Heart left ventricle (tissue), 16 donors: ENCODE measurements at places on chromosomes 2 and 18. TPM values are rescaled to one million over a fixed set of nuclear protein-coding genes. Genes with fewer than 3 reads are reported as not detected.

GRCh38 chr2:112915300-112916144 is 4.6 kb downstream of the IL37 start:
- no peaks in the 10 kb centered on the region for H3K4me1 ChIP-seq
- no peak for DNase-seq
- H3K4me3 ChIP-seq: no peak overlapping the region
- no peaks in the 10 kb centered on the region for H3K36me3 ChIP-seq
- H3K27me3 ChIP-seq: no peaks in the 10 kb centered on the region
- no peak overlapping the region for H3K27ac ChIP-seq

DNA sequence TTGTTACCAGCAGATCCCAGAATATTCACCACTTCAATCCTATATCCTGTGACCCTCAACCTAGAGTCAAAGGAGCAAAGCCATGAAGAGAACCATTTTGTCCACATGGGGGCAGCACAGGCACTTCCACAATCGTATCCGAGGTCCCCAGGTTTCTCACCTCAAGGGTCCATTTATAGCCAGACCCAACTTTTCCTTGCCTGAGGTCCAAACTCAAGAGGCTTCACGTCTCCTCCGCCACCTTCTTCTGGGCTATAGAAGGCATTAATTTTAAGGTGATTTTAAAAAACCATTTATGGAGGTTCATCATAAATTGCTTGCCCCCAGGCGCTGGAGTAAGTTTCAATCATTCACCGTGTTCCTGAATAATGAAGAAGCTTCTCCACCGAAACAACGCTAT is 111.6 kb upstream of the NABP1 start:
- H3K27me3 ChIP-seq: no peaks in the 10 kb centered on the region
- DNase-seq: peak; percentile 43
- no peaks in the 10 kb centered on the region for H3K4me1 ChIP-seq
- no peaks in the 10 kb centered on the region for H3K36me3 ChIP-seq
- no peak overlapping the region for H3K27ac ChIP-seq

GRCh38 chr2:8996006-8996405 is 7.5 kb downstream of the MBOAT2 start:
- no peaks in the 10 kb centered on the region for H3K27me3 ChIP-seq
- H3K36me3 ChIP-seq: no peaks in the 10 kb centered on the region
- no peak overlapping the region for H3K4me3 ChIP-seq
- H3K27ac ChIP-seq: no peak overlapping the region

- DNase-seq: no peak
- H3K4me1 ChIP-seq: peaks cover 18% of the 10 kb centered on the region
- peak overlapping the region; percentile 79 for H3K27ac ChIP-seq
- H3K36me3 ChIP-seq: no peaks in the 10 kb centered on the region
Measured at GRCh38 chr2:28341208-28341891, 51.3 kb upstream of the FOSL2 start.

GRCh38 chr2:41989501-41990180 is 58.2 kb upstream of the PKDCC start:
- no peaks in the 10 kb centered on the region for H3K27me3 ChIP-seq
- H3K27ac ChIP-seq: no peak overlapping the region
- no peak for DNase-seq
- H3K4me1 ChIP-seq: peaks cover 20% of the 10 kb centered on the region
- H3K36me3 ChIP-seq: no peaks in the 10 kb centered on the region

DNA sequence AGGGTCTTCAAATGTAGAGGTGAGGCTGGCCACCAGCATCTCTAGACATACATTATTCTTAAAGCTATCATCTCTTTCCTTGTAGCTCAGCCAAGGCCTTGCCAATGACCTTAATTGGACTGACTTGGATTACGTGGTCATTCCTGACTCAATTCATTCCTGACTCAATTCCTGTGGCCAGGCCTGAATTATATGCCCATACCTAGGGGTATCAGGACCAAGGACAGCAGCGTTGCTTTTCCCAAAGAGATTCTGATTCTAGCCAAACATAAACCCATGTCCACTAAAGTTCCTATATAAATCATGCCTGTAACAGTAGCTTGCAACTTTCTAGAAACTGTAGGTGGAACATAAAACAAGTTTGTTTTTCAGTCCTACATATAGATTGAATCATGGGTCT is 231.7 kb downstream of the ARL6IP6 start:
- H3K36me3 ChIP-seq: no peaks in the 10 kb centered on the region
- no peaks in the 10 kb centered on the region for H3K27me3 ChIP-seq
- no peaks in the 10 kb centered on the region for H3K4me1 ChIP-seq
- no peak for DNase-seq
- no peak overlapping the region for H3K4me3 ChIP-seq

DNA sequence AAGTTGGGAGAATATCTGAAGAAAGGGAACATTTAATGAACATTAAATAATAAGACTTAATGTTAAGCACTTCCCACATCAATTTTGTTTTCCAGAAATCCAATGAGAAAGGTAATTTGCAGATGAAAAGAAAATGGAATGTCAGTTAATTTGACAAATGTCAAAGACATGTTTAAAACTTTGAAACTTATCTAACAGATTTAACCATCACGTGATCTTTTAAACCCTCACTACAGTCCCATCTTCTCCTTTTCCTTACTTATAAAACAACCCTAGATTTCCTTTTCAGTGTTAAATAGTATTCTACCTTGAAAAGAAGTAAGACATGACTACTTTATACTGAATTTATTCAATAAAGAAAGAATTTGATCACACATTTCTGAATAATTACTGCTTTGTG is 288.5 kb downstream of the NRXN1 start:
- no peaks in the 10 kb centered on the region for H3K4me1 ChIP-seq
- no peak overlapping the region for H3K27ac ChIP-seq
- H3K4me3 ChIP-seq: no peak overlapping the region
- H3K36me3 ChIP-seq: no peaks in the 10 kb centered on the region
- no peak for DNase-seq
- H3K27me3 ChIP-seq: no peaks in the 10 kb centered on the region

The CIDEA gene
- 17.1 TPM for total RNA-seq

- no peaks in the 10 kb centered on the region for H3K27me3 ChIP-seq
- no peaks in the 10 kb centered on the region for H3K36me3 ChIP-seq
- no peak overlapping the region for H3K27ac ChIP-seq
- DNase-seq: no peak
Measured at GRCh38 chr2:105038383-105039061, 653 bp downstream of the MRPS9 start.

DNA sequence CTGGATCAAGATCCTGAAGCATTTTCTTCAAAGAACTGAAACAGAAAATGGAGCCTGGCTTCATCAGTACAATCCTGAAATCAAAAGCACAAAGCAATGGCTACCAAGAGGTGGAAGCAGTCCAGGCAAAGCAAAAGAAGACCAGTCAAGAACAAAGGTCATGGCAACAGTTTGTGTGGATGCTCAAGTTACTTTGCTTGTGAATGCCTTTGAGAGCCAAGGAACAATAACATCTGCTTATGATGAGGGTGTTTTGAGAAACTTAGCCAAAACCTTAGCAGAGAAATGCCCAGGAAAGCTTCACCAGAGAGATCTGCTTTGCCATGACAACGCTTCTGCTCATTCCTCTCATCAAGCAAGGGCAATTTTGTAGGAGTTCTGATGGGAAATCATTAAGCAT is 723.1 kb downstream of the TMEM182 start:
- no peaks in the 10 kb centered on the region for H3K27me3 ChIP-seq
- H3K36me3 ChIP-seq: no peaks in the 10 kb centered on the region
- DNase-seq: no peak
- H3K4me3 ChIP-seq: no peak overlapping the region
- H3K27ac ChIP-seq: no peak overlapping the region

The CRYBA2 gene
- not detected for total RNA-seq

The GLI2 gene
- 1.0 TPM for total RNA-seq

DNA sequence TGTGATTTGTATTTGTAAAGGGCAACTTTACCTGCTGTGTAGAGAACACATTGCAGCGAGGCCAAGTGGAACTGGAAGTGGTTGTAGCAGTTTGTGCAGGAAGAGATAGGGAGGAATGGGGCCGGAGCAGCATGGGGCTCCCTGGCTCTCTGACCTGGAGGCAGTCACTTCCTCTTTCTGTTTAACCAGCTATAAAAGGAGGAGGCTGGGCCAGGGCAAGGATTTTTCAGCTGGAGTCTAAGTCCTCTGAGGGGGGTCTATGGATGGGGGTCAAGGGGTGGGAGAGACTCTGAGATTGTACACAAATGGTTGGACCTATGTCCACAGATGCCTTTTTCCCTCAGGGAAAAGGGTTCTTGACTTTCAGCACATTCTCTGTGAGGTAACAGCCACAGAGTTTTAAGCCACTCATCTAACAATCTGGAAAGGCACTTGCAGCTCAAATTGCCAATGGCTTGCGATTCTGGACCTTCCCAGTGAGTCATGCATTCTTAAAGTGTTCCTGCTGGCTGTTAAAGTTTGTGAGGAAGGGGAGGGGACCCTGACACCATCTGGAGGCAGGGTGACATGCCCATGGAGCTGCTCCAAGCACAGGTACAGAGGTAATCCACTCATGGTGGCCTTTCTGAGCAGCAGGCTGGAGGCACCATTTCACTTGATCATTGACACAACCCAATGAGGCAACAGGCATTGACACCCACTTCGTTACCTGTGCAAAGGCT is 347.0 kb downstream of the CYRIA start:
- DNase-seq: no peak
- H3K4me3 ChIP-seq: no peak overlapping the region
- H3K27ac ChIP-seq: no peak overlapping the region
- H3K27me3 ChIP-seq: no peaks in the 10 kb centered on the region
- H3K4me1 ChIP-seq: no peaks in the 10 kb centered on the region
- no peaks in the 10 kb centered on the region for H3K36me3 ChIP-seq

DNA sequence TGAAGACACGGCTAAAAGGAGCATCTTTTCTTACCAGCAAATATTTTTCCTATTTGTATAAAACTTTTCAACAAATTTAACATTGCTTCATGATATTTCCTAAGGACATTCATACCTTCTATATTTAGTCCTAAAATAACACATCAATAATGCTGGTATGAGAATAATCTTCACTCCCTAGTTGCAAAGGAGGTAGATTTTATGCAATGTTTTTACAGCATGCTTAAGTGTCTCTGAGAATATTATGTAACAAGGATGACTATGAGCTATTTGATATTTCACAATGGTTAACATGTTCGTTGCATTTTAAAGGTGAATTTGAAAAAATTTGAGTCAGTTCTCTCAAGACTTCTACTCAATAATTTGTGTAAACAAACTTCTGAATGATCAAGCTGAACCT is 506.7 kb downstream of the NUP35 start:
- DNase-seq: no peak
- no peak overlapping the region for H3K4me3 ChIP-seq
- no peaks in the 10 kb centered on the region for H3K4me1 ChIP-seq
- no peak overlapping the region for H3K27ac ChIP-seq
- no peaks in the 10 kb centered on the region for H3K27me3 ChIP-seq

DNA sequence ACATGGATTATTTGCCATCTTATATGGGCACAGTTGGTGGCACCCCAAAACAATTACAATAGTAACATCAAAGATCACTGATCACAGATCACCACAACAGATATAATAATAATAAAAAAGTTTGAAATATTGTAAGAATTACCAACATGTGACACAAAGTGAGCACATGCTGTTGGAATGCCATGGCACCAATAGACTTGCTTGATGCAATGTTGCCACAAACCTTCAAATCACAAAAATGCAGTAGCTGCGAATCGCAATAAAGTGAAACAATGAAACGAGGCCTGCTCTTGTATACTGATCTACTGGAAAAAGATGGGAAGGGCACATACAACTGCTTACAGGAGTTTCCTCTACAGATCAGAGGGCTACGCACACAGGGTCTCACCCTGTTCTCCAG is 32.2 kb upstream of the AMMECR1L start:
- no peaks in the 10 kb centered on the region for H3K27me3 ChIP-seq
- no peak overlapping the region for H3K27ac ChIP-seq
- H3K4me1 ChIP-seq: no peaks in the 10 kb centered on the region
- no peak overlapping the region for H3K4me3 ChIP-seq

The ZBTB7C gene
- total RNA-seq: 2.1 TPM

The KCNE4 gene
- total RNA-seq: 1.0 TPM

- H3K4me3 ChIP-seq: no peak overlapping the region
- peaks cover 69% of the 10 kb centered on the region for H3K4me1 ChIP-seq
- no peaks in the 10 kb centered on the region for H3K36me3 ChIP-seq
- H3K27me3 ChIP-seq: no peaks in the 10 kb centered on the region
Measured at GRCh38 chr18:13376298-13376840, 157.8 kb downstream of the LDLRAD4 start.
